Right cardiac atrium (tissue), 5 donors: ENCODE measurements at places on chromosomes 1 and 21. TPM values are rescaled to one million over a fixed set of nuclear protein-coding genes. Genes with fewer than 3 reads are reported as not detected.

RGS4 gene
- total RNA-seq: 1.7 TPM

GRCh38 chr1:44326821-44327465 is 28.1 kb downstream of the ERI3 start:
- DNase-seq: no peak

DNA sequence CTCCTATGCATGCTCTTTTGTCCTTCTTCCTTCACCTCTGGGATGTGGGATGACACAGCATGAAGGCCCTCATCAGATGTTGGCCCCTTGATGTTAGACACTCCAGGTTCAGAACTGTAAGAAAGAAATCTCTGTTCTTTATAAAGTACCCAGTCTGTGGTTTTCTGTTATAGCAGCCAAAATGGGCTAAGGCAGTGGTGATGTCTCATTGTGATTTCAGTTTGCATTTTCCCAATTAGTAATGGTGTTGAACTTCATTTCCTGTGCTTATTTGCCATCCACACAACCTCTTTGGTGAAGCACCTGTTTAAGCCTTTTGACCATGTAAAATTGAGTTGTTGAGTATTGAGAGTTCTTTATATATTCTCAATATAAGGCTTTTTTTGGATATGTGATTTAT is 129.3 kb upstream of the C1orf174 start:
- no peak for DNase-seq

DNA sequence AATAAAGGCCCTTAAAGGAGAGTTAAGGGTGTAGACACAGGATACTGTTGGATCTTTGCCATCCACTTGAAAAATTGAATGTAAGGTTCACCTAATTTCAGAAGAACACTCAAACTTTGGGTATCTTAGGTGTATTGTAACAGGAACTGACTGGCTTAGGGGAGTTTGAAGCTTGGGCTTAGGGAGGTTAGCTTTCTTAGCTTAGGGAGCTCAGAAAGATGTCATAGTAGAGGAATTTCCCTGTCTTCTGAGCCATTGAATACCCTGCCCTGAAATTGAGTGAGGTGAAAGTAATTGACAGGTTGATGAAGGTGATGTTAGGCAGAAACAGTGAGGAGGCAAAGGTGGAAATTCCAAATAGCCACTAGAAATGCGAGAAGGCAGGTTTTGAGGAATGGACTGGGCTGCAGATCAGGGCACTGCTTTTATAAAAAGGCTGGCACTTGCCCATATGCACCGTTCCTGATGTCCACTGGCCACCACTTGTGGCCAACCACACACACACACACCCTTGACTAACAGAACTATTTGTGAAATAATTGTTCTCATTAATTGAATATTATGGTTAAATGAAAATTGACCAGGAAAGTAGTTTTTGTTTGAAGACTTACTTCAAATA is 16.5 kb downstream of the BACH1 start:
- no peak for DNase-seq

HFM1 gene
- total RNA-seq: 2.3 TPM

GSTM5 gene
- 5.3 TPM for total RNA-seq

- no peak for DNase-seq
Measured at GRCh38 chr1:29695803-29696202, 459.5 kb downstream of the PTPRU start.

- DNase-seq: no peak
Measured at GRCh38 chr1:20284625-20285024, 6.0 kb upstream of the VWA5B1 start.

DNA sequence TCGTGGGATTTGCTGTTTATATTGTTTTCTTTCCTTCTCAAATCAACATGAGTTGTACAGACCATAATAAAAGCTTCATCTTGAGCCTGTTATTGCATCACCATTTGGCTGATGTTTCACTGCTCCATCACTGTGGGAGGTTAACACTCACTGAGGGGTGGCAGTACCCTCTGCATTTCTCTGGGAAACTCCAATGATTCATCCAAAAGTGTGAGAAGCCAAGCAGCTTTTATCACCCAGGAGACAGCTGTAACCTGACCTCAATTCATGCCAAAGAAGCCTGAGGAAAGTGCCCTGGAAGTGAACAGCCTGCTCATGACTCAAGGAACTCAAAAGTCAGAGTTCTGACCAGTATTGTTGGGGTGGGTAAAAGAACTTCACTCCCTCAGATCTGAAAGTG is 84.1 kb downstream of the GPR88 start:
- DNase-seq: no peak

- no peak for DNase-seq
Measured at GRCh38 chr1:88744142-88744541, 60.1 kb downstream of the PKN2 start.

GRCh38 chr1:228471762-228472398 is 15.3 kb upstream of the RNF187 start:
- no peak for DNase-seq

FCGR2B gene
- 9.1 TPM for total RNA-seq

KRTAP21-2 gene
- total RNA-seq: not detected

OLFML3 gene
- 32.2 TPM for total RNA-seq

GRCh38 chr21:46637952-46638746 is 2.7 kb downstream of the PRMT2 start:
- no peak for DNase-seq

GRCh38 chr1:226002667-226003501 is 3.7 kb upstream of the SDE2 start:
- DNase-seq: peak; percentile 83

OVAAL gene
- 0.69 TPM for total RNA-seq

DNA sequence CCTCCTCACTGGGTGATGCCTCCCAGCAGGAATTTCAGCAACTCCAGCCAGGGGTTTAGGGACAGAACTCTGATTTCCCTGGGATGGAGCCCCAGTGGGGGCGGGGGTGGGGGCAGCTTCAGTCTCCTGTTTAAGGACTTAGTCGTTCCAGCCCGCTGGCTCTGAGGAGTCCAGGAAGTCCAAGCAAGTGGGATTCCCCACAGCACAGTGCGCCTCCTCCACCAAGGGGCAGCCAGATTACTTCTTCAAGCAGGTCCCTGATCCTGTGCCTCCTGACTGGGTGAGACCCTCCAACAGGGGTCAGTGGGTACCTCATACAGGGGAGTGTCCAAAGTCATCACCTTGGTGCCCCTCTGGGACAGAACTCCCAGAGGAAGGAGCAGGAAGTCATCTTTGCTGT is 1438.4 kb upstream of the B3GALT2 start:
- no peak for DNase-seq

DNA sequence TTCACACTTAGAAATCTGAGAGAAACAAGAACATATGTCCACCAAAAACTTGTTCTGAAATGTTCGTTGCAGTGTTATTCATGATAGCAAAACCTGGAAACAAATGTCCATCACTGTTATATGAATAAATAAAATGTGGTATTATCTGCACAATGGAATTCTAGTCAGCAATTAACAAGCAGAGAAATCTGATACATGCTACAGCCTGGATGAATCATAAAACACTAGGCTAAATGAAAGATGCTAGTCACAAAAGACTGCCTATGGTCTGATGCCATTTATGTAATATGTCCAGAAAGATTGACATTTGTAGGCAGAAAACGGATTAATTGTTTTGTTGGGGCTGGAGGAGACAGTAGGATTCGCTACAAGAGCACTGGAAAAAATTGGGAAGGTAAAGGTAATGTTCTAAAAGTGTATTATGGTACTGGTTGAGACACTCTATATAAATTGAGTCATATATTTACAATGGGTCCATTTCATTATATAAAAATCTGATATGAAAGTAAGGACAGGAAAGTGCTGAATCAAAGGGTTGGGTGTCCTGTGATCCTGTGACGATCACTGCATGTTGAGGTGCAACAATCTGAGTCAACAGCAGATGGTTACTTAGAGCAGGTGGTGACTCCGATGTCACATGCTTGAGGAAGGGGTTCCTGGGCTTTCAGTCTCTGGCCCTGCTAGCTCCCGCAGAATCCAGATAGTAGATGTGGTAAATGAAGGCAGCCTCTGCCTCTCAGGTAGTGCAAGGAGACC is 102.1 kb upstream of the NBPF4 start:
- DNase-seq: no peak
